ENCODE measurements at places on chromosomes 6 and 20.

- DNase-seq = no peak
Observed at GRCh38 chr6:23851522-23851921, 274.5 kb upstream of the NRSN1 start.

DNA sequence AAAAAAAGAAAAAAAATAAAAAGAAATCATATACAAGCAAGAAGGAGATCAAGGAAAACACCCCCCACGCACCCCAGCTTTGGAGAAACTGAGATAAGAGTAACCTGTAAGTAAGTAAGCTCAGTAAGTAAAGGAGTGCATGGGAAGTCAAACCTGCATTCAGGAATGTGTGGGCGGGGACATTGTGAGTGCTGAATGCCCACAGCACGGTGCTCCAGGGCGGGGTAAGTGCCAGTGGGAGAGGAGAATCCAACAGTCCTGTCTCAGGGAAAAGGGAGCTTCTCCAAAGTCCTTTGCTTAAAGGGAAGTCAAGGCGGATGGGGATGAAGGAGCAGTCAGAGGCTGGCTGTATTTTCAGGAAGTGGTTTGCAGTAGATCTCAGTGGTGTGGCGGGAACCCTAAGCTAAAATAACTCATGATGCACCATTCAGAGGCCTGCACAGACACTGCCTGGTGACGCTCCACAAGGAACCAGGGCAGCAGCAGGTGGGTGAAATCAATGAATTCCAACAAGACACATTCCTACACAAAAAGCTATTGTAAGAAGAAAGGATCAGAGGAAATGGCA lies 368.0 kb downstream of the QKI start:
- DNase-seq = no peak

DNA sequence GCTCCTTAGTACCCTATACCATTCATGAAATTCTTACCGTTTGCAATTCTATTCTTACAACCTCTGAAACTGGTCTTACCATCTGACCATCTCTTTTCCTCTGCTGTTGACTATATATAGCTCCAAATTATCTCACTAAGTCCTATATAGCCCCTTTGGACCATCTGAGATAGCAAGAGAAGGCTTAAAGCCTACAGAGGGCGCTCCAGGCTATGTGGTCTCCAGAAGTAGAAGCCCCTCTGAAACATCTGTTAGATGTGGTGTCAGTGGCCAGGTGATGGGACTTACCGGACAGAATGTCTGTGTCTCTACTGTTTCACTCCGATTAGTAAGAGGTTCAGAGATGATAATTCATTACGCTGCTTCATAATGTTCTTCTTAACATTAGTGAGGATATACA lies 140.7 kb upstream of the BMP2 start:
- no peak for DNase-seq

GRCh38 chr6:37059344-37060194 lies 54.1 kb downstream of the FGD2 start:
- DNase-seq = no peak

GRCh38 chr6:141607956-141608355 lies 524.8 kb upstream of the GJE1 start:
- no peak for DNase-seq

DNA sequence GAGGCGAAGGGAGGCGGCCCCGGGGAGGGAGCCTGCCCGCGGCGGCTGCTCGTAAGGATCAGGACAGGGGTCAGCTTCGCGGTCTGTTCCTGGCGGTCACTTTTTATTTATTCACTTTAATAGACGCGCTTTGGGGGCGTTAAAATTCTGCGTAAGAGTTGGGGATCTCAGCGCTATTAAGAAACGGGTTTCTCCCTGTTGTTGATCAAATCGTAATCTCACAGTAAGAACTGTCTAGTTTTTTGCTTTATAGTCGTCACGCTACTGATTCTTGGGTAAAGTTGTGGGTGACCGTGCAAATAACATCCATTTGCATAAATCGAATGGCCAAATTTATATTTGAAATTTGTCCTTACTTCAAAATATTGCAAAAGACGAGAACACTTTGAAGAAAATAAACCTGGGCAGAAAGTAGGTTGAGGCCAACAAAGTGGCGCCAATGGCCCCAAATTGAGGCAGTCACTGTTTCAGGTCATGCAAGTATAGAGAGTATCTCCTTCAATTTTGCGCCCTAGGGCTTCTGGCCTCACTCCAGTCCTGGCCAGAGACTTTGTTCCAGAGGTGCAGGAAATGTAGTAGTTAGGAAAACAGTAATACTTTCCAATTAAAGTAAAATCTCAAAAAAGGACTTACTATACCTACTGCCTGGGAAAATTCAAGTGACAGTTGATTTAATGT lies 963 bp upstream of the RMND1 start:
- DNase-seq = no peak

GRCh38 chr6:164889980-164890379 lies 419.4 kb downstream of the C6orf118 start:
- DNase-seq = no peak

DNA sequence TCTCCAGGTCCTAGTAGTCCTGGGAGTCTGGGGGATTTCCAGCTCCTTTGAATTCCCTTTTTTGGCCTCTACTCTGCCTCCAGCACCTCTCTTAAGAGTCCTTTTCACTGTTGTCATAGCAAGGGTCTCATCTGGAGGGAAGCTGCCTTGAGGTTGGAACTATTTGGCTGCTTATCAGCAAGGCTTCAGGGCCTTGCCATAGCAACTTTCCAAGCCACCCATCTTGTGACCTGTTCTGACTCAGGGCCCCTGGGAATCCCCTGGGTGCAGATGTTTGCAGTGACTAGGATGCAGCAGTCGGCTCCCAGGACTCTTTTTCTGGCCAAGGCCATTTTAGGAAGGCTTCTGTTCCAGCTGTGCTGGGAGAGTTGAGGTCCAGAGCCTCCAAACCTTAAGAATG lies 12.4 kb downstream of the PKIG start:
- DNase-seq = no peak

GRCh38 chr6:168514216-168514615 lies 73.2 kb downstream of the SMOC2 start:
- no peak for DNase-seq

DNA sequence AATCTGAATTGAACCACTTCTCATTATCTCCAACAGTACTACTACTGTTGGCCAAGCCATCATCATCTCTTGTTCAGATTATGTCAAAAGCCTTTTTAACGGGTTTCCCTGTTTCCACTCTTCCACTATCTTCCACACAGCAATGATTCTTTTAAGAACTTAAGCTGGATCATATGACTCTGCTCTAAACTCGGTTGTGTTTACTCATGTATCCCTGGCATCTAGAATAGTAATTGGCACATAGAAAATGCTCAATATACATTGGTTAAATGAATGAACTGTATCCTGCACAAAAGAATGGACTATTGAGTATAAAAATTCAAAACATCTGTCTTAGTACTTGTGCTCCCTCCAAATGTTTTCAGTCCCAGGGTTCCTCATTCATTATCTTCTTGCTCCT lies 2.8 kb upstream of the COX7A2 start:
- DNase-seq = no peak

GRCh38 chr6:104046426-104046825 lies 813.3 kb downstream of the HACE1 start:
- DNase-seq = no peak

GRCh38 chr6:14789996-14790395 lies 455.9 kb upstream of the JARID2 start:
- no peak for DNase-seq

DNA sequence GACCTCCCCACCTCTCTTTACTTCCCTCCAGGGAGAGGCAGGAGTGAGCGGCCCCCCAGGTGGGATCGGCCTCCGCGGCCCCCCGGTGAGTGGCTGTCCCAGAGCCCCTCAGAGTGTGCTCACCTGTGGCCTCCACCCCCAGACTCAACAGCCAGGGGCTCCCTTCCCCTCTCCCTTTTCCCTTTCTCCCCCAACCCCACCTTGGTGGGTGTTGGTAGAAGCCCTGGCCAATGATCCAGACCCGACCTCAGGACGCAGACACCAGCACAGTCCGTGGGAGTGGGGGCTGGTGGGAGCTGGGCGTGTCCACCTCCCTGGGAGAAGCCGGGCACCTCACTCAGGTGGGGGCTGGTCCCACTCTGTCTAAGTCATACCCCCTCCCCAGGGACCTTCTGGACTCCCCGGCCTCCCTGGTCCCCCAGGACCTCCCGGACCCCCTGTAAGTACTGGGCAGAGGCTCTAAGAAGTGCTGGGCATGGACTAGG lies 4.9 kb downstream of the COL9A3 start:
- DNase-seq = no peak

DNA sequence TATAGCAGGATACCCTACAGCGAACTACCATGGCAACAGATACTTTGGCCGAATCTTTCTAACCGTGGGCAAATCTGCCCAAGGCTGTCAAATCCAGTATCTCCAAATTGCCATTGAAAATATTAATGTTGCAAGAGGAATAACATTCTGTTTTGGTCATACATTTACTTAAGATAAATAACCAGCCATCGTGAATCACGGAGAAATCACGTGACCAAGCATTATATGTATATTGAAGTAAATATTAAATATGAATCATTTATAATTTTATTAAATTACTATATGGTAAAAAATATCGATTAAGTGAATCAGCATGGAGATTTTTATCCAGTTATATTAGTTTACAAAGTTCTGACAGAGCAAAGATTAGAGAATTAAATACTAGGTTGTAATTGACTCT lies 714.6 kb upstream of the GJE1 start:
- no peak for DNase-seq

DNA sequence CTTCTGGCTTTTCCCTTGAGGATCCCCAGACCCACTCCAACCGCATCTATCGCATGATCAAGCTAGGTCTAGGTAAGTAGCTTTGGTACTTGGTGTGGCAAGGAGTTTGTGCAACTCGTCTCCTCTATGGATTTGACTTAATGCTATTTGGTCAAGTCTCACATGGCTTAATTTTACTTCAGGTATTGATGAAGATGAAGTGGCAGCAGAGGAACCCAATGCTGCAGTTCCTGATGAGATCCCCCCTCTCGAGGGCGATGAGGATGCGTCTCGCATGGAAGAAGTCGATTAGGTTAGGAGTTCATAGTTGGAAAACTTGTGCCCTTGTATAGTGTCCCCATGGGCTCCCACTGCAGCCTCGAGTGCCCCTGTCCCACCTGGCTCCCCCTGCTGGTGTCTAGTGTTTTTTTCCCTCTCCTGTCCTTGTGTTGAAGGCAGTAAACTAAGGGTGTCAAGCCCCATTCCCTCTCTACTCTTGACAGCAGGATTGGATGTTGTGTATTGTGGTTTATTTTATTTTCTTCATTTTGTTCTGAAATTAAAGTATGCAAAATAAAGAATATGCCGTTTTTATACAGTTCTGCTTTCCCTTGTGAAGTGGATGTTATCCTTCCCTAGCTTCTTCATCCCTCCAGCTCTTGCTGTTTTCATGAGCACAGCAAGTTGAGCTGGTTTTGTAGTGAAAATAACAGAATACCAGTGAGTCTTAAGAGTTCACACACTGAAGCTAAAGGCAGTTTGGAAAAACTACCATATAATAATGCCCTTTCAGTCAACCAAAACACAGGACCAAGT lies 3.8 kb downstream of the SLC35B2 start:
- DNase-seq = no peak

GRCh38 chr20:51396365-51396909 lies 146.1 kb downstream of the NFATC2 start:
- DNase-seq = no peak

DNA sequence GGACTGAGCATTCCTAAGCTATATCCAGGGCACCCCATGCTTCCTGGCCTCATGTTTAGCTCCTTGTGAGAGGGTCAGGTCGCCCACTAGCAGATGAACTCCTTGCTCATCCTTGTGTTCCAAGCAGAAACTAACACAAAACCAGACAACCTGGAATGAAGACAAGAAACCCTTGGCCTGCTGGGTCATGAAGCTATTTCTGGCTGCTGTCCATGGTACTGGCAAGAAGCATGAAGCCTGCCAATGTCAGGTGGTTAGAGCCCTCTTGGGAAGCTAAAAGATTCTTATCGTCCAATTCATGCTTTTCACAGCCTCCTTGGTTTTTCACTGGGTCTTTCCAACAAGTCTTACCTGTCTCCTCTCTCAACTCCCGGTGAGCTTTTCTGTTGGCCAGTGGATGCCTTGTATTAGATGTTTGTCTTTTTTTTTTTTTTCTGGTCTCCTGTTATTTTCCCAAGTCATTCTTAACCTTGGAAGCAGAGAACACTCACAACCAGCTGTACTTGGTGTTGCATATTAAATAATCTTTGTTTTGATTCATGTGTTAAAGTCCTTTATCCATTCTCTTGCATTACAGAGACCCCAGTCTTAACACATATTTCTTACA lies 180.3 kb downstream of the ANKRD60 start:
- DNase-seq = no peak

DNA sequence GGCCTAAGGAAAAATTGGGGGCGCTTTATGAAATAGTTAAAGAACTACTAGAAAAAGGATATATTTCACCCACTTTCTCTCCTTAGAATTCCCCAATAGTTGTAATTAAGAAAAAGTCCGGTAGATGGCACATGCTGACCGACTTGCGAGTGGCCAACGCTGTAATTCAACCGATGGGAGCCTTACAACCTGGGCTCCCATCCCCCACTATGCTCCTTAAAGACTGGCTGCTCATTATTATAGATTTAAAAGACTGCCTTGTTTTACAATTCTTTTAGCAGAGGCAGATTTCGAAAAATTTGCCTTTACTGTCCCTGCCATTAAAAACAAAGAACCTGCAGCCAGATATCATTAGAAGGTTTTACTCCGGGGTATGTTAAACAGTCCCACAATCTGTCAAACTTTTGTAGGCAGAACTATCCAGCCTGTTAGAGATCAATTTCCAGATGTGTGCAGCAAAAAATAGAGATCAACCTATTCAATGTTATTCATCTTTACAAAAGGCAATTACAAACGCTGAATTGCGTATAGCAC lies 58.5 kb upstream of the PRSS16 start:
- no peak for DNase-seq

DNA sequence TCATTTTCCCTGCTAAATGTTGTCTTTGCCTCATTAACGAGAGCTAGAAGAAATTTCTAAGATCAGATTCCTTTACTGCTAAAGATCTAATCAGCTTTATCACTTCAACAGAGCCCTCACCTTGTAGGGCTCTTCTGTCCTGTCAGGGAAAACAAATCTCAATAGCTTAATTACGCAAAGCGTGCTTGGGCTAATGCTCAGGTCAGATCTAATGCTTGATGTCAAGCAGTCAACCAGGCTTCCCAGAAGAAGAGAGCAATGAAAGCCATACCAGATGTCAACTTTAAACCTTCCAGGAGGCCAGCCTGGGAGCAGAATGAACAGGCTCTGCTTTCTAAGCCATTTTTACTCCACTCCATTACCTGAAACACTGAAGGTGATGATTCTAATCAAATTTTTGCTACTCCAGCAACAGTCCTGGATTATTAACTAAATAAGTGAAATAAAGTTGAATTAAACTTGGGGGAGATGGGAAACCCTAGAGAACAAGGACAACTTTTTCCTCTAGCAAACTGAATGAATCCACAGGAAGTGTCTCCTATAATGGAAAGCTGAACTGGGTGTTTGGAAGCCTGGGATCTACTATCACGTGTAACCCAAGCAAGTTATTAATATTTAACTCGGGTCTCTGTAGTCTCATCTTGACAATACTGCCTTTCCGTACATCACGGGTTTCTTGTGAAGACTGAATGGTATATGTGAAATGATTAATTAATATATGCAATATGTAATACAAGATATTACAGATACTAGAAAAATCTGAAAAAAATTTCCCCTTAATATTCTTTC lies 273.7 kb downstream of the PTPRK start:
- no peak for DNase-seq

- DNase-seq = no peak
Observed at GRCh38 chr6:146481527-146481926, 62.1 kb upstream of the RAB32 start.

Measured in GM18507 (cell line).